Hippocampal formation (tissue), 2 donors: ENCODE measurements at places on chromosomes 5 and 9.

- no peak for DNase-seq
These were observed 106.1 kb upstream of the PHYKPL start for GRCh38 chr5:178338750-178339144.

DNA sequence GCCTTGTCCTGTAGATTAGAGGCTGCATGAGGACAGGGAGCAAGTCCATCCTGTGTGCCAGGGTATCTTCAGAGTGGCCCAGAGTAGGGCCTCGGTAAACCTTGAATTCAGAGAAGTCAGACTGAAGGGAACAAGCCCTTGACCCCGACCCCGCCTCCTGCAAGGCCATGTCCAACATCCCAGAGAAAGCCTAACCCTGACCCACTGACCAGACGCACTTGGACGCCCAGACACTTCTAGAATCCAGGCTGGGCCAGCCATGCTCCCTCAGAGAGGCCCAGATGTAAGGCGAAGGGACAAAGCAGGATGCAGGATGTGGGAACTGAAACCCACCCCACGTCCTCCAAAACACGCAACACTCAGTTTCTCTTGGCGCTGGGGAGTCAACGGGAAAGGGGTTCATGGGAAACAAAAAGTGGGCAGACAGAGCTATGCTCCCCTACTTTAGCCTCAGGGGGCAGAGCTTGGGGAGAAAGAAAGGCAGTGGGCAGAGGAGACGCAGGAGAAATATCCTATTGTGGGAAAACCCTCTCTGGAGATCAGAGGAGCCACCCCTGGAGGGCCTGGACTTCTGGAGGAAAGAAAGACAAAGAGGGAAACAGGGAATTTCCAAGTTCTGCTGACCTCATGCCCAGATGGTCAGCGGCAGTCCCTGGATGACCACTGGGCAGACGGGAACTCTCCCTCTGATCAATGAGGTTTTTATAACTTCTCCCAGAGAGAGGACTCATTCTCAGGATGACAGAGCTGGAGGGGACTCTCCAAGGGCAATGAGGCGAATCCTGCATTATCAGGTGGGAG, 13.0 kb downstream of the TNIP1 start:
- no peak for DNase-seq

DNA sequence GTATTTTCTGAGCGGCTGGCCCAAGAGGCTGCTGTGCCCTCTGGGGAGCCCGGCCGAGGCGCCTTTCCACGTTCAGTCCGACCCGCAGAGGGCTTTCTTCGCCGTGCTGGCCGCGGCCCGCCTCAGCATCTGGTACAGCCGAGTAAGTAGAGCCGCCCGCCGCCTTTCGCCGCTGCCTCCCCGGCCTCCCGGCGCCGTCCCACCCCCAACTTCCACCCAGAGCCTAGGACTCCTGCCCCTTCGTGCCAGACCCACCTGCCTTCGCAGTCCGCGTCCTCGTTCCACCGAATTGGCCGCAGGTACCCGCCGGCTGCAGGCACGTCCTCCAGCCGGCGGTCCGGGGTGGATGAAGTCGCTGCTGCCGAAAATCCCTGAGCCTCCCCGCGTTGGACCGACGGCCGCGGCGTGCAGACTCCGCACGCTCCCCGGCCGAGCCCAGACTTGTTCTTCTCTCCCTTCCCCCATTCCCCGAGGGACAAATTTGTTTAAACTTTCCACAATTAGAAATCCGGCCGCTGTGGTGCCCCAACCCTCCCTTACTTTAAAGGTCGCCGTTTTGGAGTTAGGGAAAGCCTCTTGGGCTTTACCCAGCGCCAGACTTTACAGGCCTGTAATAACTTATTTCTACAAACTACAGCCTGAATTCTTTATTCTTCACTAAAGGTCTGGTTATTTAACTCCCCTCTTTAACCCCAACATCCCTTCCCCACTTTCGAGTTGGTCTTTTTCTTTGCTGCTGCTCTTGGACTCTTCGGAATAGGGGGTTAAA, 589 bp downstream of the RIC1 start:
- peak; percentile 56 for DNase-seq

GRCh38 chr9:72734631-72735030, 213.2 kb downstream of the TMC1 start:
- DNase-seq, result no peak

GRCh38 chr5:63794979-63795378, 167.3 kb downstream of the HTR1A start:
- no peak for DNase-seq

DNA sequence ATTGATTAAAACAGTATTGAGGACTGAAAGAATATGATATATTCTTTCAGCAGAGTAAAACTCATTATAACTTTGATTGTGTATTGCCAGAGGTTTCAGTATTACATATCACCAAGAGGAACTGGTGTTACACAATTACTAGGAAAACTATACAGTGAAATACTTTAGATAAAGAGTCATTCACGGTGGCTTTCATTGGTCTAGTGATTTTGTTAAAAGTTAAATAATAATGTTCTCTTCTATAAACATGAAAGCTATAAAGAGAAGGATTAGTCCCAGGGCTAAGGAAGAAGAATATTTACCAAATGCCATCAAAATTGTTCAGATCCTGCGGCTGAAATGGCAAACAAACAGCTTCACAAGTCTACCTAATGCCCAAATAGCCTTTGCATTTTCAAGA, 306.2 kb downstream of the SEMA5A start:
- no peak for DNase-seq

GRCh38 chr9:121538221-121538620, 38.6 kb upstream of the GGTA1 start:
- DNase-seq, result no peak
